ENCODE measurements at places on chromosomes 3 and 15. TPM values are rescaled to one million over a fixed set of nuclear protein-coding genes. Genes with fewer than 3 reads are reported as not detected.

Gene HRH1
- not detected for total RNA-seq

Gene EPHA3
- not detected for total RNA-seq

Gene XPC
- total RNA-seq, result 35.6 TPM

GRCh38 chr15:25175789-25176615 is 221.2 kb downstream of the SNRPN start:
- peak; percentile 10 for DNase-seq

DNA sequence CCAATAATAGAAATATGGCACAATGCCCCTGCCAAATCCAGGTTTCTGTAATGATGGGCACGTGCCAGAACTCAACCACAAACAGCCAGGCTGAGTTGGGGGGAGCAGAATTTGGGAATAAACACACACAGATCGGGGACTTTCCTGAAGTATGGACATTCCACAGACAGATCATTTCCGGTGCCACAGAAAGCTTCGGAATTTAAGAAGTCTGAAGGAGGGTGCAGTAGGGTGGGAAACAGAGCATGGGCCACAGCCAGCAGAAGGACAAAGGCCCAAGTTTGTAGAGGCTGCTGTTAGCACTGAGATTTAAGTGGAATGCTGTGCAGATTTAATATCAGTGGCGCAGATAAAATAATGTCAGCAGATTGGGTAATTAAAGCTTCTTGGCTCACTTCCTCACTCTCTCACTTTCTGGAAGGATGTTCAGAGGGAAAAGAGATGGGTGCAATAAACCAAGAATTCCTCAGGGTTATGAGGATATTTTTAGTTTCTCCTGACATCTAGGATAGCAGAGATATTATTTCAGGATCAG is 67.4 kb downstream of the MYLK start:
- no peak for DNase-seq

- no peak for DNase-seq
Observed at GRCh38 chr3:178181088-178181487, 355.1 kb upstream of the KCNMB2 start.

Gene MAP6D1
- total RNA-seq, result 1.9 TPM

- DNase-seq, result no peak
Observed at GRCh38 chr15:50277370-50277769, 11.8 kb upstream of the HDC start.

DNA sequence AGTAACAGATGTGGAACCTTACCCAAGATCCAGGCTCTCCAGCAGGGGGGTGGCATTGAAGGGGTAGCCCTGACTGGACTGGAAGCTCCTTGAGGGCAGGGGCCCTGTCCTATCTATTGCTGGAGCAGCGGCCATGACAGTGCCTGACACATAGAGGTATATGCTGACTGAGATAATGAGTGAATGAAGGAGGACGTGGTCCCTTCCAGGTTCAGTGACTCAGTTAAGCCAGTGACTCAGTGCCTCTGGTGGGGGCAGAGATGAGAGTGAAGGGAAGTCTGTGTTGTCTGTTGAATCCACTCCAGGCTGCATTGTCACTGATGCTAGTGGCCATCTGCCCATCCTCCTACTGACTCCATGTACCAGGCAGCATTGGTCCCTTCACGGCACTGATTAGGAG is 13.0 kb upstream of the CTXND1 start:
- DNase-seq, result no peak

DNA sequence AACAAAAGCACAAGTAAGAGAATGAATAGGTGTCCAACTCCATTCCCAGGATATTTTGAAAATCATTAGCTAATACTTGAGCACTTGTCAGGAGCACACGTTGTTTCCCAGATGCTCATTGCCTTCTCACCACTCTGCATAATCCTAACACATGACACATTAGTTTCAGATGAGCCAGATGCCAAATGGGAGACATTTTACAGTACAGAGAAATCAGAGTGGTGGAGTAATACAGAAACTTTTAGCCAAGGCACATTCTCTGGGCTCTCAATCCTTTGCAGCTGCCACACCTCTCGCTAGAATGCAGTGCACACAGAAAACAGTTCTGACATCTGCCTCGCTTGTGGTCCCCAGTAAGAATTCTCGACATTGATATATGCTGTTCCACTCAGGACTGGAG is 76.6 kb downstream of the P3H2 start:
- DNase-seq, result no peak

Gene LRRC31
- total RNA-seq, result not detected

Gene NDUFAF3
- 86.3 TPM for total RNA-seq

Gene BUB1B
- total RNA-seq, result 4.2 TPM

Gene RBMS3
- total RNA-seq, result 0.56 TPM

Gene ZNF774
- total RNA-seq, result 2.9 TPM
